ENCODE measurements at places on chromosomes 3 and 15.

- no peak for DNase-seq
Observed at GRCh38 chr3:24730173-24730572, 235.5 kb upstream of the THRB start.

GRCh38 chr3:119582178-119582577, 2.9 kb downstream of the ADPRH start:
- DNase-seq: peak; percentile 60

DNA sequence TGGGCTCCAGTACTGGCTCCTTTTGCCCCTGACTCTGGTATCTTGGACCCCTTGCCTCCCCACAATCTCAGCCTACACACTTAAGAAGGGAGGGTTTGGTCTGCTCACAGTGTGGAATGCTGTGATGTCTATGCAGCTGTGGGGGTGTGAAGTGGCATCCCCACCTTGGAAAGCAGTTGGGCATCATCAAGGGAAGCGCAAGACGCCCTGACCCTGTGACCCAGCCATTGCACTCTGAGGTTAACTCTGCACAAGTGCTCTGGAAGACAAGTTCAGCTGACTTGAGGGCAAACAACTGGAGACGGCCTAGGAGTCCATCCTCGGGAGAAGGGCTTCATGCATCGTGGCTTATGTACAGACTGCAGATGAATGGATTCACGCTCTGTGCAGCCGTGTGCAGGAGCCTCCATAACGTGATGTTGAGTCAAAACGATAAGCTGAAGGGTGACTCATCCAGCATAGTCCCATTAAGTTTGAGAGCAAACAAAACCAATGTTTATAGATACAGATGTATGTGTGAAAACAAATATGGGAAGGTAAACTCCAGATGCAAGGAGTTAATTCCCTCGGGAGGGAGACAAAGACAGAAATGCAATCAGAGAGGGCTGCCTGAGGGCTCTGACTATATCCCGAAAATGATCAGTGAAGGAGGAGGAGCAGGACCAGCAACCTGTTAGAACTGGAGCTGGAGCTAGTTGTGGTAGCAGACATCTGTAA, 86.8 kb downstream of the LSM3 start:
- DNase-seq: no peak

DNA sequence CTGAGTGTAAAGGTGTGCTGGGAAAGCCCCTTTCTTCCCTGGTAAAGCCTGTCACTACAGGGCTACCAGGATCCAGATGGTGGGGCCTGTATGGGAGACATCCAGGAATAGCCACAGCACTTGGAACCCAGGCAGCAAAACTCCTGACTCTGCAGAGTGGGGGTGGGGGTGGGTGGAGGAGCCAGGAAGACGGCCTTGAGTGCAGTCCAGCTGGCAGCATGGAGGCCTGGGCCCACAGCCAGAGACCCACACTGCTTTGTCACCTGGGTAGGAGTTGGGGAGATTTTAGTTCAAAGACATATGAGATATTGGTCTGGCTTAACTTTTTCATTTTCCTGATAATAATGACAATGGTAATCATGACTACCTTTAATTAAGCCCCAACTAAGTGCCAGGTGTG, 116.7 kb upstream of the MRPS22 start:
- no peak for DNase-seq

GRCh38 chr15:43942194-43942593, 115.4 kb downstream of the WDR76 start:
- DNase-seq: no peak

- peak; percentile 12 for DNase-seq
Observed at GRCh38 chr3:127233371-127233770, 40.4 kb downstream of the PRR23E start.

GRCh38 chr3:102715030-102715697, 280.3 kb downstream of the ZPLD1 start:
- peak; percentile 47 for DNase-seq

- DNase-seq: no peak
Observed at GRCh38 chr3:16788440-16789056, 96.2 kb upstream of the PLCL2 start.

- DNase-seq: no peak
Observed at GRCh38 chr15:69609176-69609575, 156.6 kb downstream of the RPLP1 start.

- peak; percentile 38 for DNase-seq
Observed at GRCh38 chr3:5122741-5123706, 932 bp downstream of the ARL8B start.

GRCh38 chr3:28901018-28901417, 379.9 kb upstream of the RBMS3 start:
- DNase-seq: no peak

GRCh38 chr3:197345390-197345789, 47.0 kb upstream of the DLG1 start:
- DNase-seq: no peak

DNA sequence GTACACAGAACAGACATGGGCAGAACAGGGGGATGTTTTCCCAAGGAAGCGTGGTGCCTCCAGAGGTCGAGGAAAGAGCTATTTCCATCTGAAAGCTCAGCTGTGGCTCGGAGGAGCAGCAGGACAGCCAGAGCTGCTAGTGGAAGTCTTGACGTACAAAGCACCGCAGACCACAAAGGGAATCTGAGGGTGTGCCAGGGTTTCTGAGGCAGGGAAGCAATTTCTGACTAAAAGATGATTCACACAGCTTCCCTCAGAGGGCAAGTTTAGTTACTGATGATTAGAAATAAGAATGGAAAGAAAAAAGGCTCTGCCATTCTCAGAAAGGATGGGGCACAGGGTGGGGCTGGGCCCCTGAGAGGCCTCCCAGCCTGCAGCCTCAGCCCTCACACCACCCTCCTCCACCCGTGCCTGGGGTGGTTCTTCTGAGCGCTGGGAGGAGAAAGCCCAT, 45.8 kb upstream of the SEC13 start:
- no peak for DNase-seq

DNA sequence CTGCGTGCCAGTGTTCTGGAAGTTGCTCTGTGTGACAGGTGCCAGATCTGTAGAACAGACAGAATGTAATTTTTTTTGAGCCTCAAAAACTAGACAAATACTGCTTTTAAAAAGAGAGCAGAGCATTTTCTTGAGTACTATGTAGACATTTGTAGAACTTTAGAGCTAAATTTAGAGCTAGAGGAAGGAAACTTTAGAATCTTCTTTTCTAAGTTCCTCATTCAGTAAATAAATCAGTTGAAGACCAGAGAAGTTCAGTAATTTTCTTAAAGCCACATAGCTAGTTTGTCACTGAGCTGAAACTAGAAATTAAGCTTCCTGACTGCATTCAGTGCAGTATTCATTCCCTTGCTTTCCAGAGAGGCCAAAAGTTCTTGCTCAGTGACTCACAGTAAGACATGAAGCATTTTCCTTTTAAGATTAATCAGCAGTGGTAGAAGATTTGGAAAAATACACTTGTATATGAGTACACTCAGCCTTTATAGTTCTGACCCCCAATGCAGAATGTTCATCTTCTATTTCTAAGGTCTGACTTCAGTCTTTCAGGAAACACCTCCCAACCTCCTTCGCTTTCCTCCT, 83.6 kb upstream of the TSEN2 start:
- no peak for DNase-seq

- DNase-seq: no peak
Observed at GRCh38 chr3:134621854-134622253, 29.0 kb downstream of the KY start.
